ENCODE measurements at places on chromosomes 1 and 21. TPM values are rescaled to one million over a fixed set of nuclear protein-coding genes. Genes with fewer than 3 reads are reported as not detected.

DNA sequence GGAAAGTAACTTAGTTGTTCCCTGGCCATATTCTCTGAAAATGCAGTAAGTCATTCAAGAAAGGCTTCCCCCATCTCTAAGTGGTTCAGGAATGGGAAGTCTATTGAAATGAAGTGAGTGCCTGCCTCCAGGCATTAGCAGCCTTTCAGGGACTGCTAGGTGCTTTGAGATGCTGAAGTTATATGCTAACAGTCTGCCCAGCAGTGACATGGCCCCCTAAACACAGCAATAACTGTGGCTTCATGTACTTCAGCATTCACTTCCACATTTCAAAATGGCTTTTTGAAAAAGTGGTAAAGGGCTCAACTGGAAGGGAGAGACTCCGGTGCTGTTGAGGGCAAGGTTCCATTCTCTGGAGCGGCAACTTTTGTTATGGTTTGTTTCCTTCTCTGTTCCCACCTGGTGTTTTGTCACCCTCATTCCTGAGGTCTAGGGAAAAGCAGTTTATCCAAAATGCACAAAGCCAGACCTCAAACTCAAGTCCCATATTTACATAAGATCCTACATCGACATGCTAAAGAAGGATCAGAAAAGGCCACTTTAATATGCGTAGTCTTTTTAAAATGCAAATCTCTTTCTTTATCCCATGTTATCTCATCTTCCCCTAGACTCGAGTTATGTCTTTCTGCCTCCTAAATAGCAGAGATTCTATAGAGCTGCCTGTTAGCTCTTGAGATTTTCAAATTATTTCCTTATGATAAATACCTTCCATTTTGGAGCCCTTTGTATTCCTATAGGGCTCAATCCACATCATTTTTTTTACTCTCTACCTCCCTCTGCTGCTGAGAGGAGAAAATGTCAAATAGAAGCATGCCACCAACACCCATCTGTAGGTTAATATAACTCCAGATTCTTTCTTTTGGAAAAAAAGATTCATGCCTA, 34.2 kb upstream of the LRRC8C start:
- H3K27me3 ChIP-seq, result no peaks in the 10 kb centered on the region
- no peaks in the 10 kb centered on the region for H3K36me3 ChIP-seq
- H3K4me1 ChIP-seq, result peaks cover 54% of the 10 kb centered on the region

DNA sequence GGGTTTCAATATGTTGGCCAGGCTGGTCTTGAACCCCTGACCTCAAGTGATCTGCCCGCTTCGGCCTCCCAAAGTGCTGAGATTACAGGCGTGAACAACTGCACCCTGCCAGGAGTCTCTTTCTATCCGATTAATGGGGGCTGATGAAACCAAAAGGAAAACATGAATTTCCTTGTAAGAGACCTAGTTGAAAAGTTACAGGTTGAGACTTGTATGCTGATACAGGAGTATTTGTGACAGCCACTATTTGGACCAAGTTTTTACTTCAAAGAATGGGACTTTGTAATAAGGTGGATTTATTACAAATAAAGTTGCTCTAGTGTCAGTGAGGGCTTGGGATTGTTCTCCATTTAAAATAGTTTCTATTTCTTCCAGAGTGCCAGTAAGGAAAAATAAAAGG, 43.6 kb upstream of the TMEM61 start:
- H3K27me3 ChIP-seq, result no peaks in the 10 kb centered on the region
- H3K36me3 ChIP-seq, result no peaks in the 10 kb centered on the region
- DNase-seq, result no peak
- H3K4me1 ChIP-seq, result peaks cover 17% of the 10 kb centered on the region
- no peak overlapping the region for H3K4me3 ChIP-seq
- no peak overlapping the region for H3K27ac ChIP-seq

- no peak overlapping the region for H3K4me3 ChIP-seq
- H3K27ac ChIP-seq, result no peak overlapping the region
- no peaks in the 10 kb centered on the region for H3K27me3 ChIP-seq
- no peaks in the 10 kb centered on the region for H3K36me3 ChIP-seq
- peaks cover 4% of the 10 kb centered on the region for H3K4me1 ChIP-seq
Observed at GRCh38 chr1:65393347-65393746, 27.1 kb upstream of the LEPR start.

DNA sequence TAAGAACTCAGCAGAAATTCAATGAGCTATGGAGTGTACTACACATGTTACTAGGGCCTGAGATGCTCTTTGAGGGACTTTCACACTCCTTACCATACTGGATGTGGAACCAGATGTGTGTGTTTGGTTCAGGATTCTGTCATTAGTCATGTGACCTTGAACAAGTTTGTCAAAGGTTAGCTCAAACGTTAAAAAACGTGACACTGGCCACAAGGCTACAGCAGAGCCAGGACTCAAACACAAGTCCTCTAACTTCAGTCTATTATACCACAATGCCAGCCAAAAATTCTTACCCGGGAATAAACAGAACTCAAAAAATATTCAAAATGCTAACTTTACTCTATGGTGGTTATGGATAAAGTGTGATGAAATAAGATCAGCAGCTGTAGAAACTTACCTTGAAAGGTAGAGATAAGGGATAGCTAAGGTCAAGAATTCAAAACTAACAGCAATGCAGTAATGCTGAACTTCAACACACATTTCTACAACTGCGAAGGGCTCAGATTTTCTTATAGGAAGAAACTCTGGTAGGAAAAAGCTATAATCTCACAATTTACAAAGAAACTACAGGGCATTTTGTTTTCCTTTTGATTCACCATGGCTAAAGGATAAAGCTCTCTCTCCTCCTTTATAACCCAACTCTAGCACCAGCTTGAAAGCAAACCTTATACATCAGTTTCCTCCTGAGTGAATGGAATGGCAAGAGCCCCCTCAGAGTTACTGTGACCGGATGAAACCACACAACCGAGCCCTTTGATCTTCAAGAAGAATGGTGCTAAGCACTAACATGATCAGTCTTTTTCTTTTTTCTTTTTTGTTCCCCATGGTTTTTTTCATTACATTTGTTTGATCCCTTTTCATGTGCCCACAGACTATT, 233.9 kb downstream of the SLC45A1 start:
- no peaks in the 10 kb centered on the region for H3K36me3 ChIP-seq
- H3K4me3 ChIP-seq, result no peak overlapping the region
- H3K27ac ChIP-seq, result no peak overlapping the region
- H3K27me3 ChIP-seq, result no peaks in the 10 kb centered on the region

DNA sequence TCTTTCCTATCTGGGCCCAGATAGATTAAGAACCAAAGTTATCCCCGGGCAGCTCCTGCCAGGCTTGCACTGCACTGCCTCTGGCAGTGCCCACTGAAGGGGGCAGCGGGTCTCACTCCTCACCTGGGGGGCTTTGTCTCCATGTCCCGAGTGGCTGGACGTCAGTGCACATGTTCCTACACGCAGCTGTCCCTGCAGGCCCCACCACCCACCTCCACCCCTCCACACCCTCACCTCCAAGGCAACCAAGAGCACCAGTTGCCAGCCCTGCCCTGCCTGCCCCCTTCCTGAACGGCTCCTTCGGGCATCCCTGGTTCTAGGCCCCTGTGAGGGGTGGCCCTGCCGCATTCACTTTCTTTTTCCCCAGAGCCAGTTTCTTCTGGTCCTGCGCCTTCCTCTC, 147.2 kb downstream of the PEX14 start:
- H3K4me1 ChIP-seq, result no peaks in the 10 kb centered on the region
- H3K36me3 ChIP-seq, result no peaks in the 10 kb centered on the region
- no peak overlapping the region for H3K27ac ChIP-seq
- no peaks in the 10 kb centered on the region for H3K27me3 ChIP-seq
- no peak overlapping the region for H3K4me3 ChIP-seq

GRCh38 chr1:28301368-28302174, 27.3 kb upstream of the MED18 start:
- peaks cover 5% of the 10 kb centered on the region for H3K4me1 ChIP-seq
- no peak overlapping the region for H3K27ac ChIP-seq
- DNase-seq, result no peak
- H3K4me3 ChIP-seq, result no peak overlapping the region

Gene CLDN17
- not detected for total RNA-seq

Gene PIGK
- total RNA-seq, result 26.4 TPM

Gene IL22RA1
- not detected for total RNA-seq

Gene CYP4B1
- 0.16 TPM for total RNA-seq
